Activated T-cell treated with anti-CD3 and anti-CD28 coated beads, Interleukin-2, amount 50 U/mL, for 72 hours (primary cell): ENCODE measurements at places on chromosomes 5 and 9.

DNA sequence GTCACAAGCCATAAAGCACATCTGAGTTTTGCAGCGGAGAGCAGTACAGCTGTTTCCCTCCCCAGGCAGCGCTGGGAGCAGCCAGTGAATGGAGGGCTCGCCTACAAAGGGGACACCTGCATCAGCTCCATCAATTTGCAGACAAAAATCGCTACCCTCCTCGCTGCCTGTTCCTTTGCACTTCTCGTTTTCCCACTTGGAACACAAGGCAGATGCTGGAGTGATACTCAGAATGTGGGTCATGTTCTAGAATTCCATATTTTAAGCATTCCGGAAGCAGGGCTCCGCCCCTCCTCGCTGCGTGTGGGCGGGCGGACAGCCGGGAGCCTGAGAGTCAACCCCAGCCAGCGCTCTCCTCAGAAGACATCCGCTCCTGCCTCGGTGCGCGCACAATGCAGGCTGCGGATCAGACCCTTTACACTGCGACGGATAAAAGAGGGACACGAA lies 92.1 kb downstream of the LMNB1 start:
- DNase-seq, result no peak

DNA sequence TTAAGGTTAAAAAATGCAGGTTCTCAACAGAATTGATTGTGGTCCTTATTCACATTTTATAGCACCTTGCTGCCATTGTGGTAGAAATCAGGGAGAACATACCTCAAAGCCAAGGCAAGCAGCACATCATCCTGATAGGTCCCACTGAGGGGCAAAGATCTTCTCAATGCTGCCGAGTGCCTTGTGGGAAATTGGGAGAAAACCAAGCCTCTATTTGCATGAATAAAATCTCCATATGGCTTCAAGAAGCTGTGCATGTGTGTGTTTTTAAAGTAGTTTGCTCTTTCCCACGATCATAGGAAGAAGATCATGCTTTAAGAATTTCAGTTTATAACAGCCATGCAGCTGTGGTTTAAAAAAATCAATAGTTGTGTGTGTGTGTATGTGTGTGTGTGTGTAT lies 216.9 kb upstream of the FBXL7 start:
- DNase-seq, result no peak

GRCh38 chr9:83623679-83624076 lies 735 bp downstream of the IDNK start:
- DNase-seq, result no peak

DNA sequence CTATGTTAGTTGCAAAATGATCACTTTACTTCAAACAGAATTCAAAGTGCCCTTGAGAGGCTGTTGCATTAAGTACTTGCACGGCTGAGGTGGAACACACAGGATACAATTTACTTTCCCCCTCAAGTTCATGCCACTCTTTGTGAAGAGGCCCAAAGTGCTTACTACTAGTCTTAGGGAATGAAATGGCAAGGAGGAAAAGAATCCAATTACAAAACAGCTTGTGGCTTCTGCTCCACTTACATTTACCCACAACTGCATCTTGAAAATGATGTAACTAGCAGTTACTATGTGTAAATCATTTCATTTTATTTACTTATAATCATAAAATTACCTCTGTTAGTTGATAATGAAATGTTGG lies 14.6 kb downstream of the FOXD1 start:
- no peak for DNase-seq

GRCh38 chr5:68407311-68408239 lies 192.0 kb downstream of the PIK3R1 start:
- no peak for DNase-seq

GRCh38 chr9:32864971-32865370 lies 81.6 kb downstream of the TMEM215 start:
- no peak for DNase-seq

GRCh38 chr5:78896132-78896531 lies 89.0 kb downstream of the ARSB start:
- DNase-seq, result no peak

- DNase-seq, result no peak
Observed at GRCh38 chr9:90869361-90869760, 67.7 kb downstream of the SYK start.

DNA sequence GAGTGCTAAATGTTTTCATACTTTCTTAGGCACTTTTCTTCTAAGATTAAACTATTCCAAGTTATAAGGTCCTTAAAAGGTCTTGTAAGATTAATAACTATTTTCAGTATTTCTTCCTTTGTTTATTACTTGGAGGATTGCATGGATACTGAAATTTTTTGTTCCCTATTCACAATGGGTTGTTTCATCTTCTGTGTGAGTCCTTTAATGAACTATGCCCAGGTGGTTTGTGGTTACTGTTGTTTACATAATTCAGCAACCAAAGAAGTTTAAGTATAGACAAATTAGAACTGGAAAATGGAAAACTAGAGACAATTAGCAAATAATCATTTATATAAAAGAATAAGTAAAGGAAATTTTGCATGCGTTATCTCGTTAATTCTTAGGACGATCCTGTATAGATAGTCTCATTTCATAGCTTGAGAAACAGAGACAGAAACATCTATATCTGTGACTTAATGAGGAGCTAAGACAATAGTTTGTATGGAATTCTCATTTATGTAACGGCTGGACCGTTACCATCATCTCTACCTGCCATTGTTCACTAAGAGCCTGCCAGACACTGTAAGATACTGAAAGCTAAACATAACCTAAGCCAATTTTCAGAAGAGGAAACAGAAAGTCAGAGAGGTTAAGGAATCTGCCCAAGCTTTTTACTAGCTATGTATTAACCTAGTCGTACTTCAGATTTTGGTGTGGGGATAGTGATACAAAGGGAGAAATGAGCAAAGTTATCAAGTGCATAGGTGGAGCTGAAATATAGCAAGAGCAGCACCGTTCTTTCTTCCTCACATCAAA lies 148.2 kb downstream of the PAM start:
- no peak for DNase-seq

GRCh38 chr9:16627967-16628366 lies 242.5 kb downstream of the BNC2 start:
- no peak for DNase-seq

- DNase-seq, result no peak
Observed at GRCh38 chr5:100788417-100788816, 114.7 kb downstream of the ST8SIA4 start.

DNA sequence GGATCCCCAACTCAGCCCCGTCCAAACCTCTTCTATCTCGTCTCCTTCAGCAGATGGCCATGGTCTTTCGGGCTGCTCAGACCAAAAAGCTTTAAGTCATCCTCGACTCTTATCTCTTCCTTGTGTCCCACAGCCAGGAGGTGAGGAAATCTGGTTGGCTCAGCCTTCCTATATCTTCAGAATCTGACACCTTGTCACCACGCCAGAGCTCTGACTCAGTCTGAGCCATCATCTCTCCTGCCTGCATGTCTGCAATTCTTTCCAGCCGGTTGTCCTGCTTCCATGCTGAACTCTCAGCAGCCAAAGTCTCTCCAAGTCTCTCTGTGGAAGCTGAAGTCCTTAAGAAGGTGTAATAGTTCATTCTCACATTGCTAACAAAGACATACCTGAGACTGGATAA lies 419.3 kb upstream of the ADAMTS16 start:
- DNase-seq, result no peak

DNA sequence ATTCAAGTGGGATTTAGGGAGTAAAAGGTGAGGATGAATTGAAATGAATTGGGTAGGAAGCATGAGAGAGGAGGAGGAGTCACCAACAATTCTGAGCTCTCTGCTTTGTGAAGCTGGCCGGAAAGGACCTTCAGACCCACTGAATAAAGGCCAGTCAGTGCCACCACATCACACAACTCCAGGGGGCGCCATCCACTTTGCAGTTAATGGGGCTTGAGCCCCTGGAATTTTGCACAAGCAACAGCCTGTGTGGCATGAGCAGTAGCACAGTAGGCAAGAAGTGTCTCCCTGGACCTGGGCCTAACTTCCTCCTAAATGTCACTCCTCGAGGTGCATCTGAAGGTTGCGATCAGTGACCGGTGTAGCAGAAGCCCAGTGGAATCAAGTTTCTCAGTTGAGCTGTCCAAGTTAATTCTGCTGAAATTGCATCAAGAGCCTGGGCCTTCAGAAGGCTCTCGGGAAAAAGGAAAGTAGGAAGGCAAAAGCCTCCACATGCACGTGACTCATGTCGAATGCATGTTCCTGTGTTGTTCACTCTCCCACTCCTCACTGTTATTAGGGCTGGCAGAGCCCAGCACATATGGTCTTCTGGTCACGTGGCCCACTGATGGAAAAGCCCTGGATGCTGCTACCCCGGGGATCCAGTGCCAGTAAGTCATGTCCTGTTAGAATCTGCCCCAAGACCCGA lies 27.8 kb upstream of the GLIS3 start:
- DNase-seq, result no peak

DNA sequence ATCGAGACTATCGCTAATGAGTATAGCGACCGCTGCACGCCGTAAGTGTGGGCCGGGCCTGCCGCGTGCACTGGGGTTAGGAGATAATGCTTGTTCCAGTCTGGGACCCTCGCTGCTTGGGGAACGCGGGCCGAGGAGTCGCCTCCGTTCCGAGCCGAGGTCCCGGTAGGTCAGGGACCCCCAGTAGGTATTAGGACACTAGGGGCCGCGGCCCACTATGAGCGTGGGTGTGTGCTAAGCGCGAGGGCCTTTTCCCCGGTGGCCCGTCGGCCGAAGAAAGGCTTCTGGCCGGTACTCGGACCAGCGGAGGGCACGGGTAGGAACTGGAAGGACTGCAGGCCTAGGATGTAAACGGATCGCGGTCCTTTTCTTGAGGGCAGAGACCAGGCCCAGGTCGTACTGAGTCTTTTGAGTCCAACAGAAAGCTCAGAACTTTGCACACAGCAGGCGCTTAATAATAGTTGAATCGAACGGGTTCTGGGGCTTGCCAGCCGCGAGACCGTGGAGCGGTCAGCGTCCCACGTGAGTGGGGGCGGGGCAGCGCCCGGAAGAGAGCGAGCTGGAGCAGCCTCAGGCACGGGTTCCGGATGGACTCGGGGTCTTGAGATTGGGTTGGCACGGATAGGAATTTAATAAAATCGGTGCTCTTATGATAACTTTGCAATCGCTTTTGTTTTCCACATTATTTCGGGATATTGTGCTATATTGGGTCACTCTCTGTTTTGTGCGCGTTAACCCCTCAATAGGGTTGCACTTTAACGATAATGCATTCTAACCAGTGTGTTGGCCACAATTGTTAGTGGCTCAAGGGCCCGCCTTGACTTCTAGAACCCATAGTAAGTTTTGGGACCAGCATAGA lies 733 bp downstream of the HSPA4 start:
- DNase-seq, result peak; percentile 78

DNA sequence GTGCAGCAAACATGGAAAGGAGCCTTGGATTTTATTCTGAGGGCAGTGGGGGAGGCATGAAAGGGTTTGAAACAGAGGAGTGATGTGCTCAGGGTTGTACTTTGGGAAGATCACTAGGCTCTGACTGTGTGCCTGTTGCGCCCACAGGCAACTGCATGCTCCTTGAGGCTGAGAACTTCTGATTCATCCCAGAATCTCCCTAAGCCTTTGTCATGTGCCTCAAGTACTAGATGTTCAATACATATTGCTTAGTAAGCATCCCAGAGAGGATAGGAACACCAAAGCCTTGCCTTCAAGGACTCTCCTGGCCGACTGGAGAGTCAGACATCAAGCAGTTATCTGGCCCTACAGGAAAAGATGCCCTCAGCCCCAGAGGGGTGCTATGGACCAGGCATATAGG lies 54.1 kb downstream of the ARHGEF37 start:
- DNase-seq, result no peak

GRCh38 chr9:89683626-89684025 lies 78.8 kb downstream of the GADD45G start:
- DNase-seq, result no peak

- DNase-seq, result no peak
Observed at GRCh38 chr5:146137967-146138403, 32.6 kb upstream of the PLAC8L1 start.

DNA sequence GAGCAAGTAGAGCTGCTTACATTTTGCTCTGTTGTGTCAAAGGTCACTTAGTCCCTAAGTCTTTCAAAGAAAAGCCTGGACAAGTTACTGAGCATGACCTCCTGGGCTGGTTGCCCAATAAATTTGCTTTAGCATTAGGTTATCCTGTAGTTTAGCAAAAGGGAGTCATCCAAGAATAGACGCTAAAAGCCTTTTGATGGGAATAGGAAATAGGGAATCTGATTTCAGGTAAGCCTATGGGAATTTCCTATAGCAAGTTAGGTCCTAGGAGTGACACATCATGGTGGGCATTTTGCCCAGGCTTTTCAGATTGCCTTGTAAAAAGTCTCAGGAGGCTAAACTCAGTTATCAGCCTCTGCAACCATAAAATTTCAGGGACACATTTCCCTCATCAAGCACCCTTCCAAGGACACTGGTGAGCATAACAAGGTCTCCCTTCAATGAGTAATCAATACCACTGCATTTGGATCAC lies 67.6 kb upstream of the RANBP3L start:
- no peak for DNase-seq

DNA sequence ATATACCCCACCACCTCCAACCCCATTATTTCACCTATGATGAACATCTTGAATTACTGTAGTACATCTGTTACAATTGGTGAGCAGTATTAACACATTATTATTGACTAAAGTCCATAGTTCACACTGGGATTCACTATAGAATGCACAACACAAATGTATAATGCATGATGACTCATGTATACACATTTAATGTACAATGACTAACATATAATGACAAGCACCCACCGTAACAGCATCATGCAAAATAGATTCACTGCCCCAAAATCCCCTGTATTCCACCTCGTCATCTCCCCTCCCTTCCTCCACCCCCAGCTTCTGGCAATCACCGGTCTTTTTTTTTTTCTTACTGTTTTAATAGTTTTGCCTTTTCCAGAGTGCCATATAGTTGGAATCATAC lies 47.1 kb upstream of the NEK6 start:
- peak; percentile 63 for DNase-seq

DNA sequence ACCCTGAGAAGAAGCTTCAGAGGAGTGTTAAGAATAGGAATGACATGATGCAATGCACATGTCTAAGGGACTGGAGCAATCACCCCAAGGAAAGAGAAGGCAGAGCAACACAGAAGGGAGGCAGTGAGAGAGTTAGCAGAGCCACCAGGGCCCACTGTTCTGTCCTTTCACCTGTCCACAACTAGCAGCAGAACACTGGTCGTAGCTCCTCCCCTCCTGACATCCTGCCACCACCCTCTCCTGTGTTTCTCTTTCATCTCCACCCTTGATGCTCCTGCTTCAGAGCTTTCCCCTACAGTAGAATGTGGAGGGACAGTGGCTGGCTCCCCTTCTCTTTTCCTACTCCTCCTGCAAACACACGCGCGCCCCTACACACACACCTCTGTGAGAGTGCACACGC lies 483.4 kb upstream of the KIF2A start:
- DNase-seq, result no peak

DNA sequence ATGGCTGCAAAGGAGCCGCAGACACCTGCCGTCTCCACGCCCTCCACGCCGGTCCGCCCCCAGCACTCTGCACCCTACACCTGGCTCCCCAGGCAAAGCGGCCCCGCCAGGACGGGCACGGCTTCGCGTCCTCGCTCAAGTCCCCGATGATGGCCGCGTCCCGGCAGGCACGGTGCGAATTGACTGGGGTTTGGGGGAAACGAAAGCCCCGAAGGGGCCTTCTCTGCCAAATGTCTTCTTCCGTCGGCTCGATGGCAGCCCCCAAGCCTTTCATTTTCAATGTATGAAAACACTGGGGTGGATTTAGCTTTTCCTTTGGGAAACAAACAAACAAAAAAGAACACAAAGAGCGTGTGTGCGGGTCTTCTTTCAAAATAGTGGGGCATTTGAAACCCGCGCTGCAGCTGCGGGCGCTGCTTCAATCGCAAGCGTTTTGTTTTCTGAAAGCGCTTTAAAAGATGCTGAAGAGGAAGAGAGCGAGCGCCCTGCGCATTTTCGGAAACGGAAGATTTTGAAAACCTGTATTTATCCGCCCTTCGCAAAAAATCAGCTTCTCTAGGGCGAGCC lies 160.0 kb downstream of the RMI1 start:
- DNase-seq, result peak; percentile 25
